CD4-positive, alpha-beta T cell (primary cell): ENCODE measurements at places on chromosomes 16 and 17.

- no peak for DNase-seq
Observed at GRCh38 chr16:69566981-69567680, 1.4 kb downstream of the NFAT5 start.

GRCh38 chr16:8788578-8789172, 8.8 kb downstream of the TMEM186 start:
- no peak for DNase-seq

DNA sequence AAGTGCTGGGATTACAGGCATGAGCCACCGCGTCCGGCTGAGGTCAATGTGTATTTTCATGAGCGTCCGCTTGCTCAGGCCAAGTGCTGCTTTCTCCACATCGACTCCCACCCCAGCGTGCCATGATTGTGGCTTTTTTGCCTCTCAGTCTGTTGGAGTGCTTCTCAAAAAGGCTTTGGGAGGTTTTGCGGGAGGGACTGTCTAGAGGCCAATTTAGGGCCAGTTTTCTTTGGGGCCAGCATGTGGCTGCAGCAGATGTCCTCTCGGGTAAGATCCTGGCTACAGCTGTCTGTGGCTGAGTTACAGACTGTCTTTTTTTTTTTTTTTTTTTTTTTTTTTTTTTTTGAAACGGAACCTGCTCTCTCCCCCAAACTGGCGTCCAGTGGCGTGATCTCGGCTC, 6.5 kb downstream of the C16orf90 start:
- DNase-seq, result no peak

- no peak for DNase-seq
Observed at GRCh38 chr16:7086822-7087616, 245.6 kb upstream of the RBFOX1 start.

- no peak for DNase-seq
Observed at GRCh38 chr16:50580180-50580798, 32.1 kb downstream of the NKD1 start.

GRCh38 chr17:79738643-79739042, 7.9 kb downstream of the ENPP7 start:
- DNase-seq, result no peak

DNA sequence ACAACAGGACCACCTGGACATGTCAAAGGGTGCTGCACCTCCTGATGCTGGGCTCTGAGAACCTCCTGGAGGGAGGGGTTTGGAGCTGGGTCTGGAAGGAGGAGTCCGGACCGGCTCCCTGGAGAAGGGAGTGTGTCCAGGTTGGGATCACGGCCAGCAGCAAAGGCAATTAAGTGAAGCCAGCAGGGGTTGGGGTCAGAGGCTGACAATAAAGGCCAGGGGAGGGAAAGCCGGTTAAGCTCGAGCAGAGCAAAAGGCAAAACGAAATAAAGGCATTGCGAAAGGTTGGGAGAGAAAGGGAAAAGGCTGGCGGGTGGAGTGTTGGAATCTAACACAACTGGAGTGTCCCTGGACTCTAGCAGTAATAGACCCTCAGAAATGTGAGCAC, 992 bp upstream of the CACNG4 start:
- DNase-seq, result no peak

- no peak for DNase-seq
Observed at GRCh38 chr17:72467841-72468653, 347.2 kb downstream of the SOX9 start.

DNA sequence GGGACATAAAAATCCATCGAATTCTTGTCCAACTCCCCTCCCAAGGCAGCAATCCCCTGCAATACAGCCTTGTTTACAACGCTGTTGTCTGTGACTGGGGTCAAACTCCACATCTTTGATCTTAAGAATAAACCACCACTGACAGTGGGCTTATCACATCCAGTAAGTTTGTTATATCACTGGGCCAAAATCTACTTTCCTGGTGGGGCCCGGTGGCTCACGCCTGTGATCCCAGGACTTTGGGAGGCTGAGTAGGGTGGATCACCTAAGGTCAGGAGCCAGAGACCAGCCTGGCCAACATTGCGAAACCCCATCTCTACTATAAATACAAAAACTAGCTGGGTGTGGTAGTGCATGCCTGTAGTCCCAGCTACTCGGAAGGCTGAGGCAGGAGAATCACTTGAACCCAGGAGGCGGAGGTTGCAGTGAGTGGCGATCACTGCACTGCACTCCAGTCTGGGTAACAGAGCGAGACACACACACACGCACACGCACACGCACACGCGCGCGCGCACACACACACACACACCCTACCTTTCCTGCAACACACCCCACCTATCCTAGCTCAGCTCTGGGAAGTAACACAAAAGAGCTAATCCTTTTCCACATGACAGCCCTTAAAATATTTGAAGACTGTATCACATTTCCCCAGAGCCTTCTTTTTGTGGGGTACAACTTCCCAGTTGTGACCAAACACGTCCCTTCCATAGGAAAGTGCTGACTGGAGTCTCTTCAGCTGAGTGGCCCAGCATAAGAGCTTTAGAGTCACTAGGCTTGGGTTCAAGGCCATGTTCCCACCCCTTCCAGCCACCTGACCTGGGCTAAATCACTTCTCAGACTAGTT, 20.9 kb upstream of the ABCC1 start:
- DNase-seq, result no peak

DNA sequence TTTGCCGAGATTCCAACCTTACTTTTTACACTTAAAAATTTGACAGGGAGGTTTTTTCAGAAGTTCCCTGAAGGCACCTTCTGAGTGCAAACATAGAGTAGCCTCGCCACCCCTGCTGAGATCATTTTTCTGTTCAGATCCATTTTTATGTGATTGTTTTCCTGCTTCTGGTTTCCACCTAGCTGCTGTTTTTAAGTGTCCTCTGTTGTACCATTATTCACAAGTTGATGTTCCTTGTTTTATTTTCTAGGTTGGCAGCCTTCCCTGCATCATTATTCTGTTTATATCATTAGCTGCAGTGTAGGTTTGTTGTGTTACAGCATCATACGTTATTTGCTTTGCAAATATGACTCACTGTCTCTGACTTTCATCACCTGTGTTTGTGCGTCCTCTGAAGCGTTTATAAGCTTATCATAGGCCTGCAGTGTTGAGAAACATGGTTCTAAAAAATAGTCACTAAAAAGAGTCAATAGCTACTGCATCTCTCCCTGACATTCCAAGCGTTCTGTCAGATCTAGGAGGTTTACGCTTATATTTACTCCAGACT, 116.9 kb upstream of the CLEC3A start:
- no peak for DNase-seq

DNA sequence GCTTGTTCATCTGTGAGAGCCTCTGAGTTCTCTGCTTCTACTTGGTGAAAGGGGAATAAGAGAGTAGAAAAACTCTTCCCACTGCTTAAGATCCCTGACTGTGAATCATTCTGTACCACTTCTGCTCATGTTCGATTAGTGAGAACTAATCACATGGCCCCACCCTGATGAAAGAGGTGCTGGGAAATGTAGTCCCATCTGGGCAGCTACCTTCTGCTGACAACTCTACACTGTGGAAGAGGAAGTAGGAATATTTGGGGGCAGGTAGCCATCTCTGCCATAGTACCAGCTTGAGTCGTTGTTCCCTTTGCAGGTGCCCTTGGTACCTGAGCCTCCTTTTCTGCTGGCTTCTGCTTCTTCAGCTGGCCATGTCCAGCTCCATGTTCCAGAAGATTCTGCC, 29.9 kb downstream of the NKD1 start:
- no peak for DNase-seq

GRCh38 chr16:21056396-21056795, 94.2 kb downstream of the DNAH3 start:
- DNase-seq, result no peak

DNA sequence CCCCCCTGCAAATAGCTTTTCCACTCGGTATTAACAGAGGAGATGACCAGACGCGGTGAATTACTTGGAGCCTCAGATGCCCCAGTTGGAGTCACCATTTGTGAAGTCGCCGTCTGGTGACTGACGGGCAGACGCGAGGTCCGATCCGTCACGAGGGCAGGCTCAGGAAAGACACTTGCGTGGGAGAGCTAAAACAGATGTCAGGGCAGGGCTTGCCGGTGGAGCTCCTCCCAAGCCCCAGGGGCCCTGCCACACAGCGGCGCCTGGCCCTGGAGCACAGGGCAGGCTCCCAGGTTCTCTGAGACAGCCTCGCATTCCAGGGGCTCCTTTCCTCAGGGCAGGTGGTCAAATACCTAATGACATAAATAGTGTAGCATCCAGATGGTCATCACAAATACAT, 348.3 kb downstream of the C16orf95 start:
- DNase-seq, result no peak

GRCh38 chr16:19502395-19503131, 19.3 kb downstream of the GDE1 start:
- DNase-seq, result peak; percentile 50

DNA sequence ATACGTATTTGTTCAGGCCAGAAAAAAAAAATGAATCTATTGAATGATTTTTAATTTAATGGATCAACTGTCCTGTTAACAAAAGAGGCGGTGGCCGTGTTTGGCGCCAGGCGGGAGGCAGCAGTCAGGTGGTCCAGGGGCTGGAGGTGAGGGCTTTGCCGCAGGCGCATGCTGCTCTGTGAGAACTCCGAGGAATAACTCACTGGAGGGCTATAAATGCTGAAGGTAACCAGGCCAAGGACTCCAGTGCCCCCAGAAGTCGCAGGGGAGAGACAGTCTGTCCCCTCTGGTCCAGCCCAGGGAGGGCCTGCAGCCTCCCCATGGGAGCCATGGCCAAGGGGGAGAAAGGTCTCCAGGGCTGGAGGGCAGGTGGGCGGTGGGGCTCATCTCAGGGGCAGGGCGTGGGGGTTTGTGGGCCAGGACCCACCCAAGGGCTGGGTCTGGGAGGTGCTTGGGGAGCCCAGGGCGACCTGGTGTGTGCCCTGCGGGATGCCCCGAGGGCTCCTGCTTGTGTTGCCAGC, 7.1 kb upstream of the BAHCC1 start:
- no peak for DNase-seq

DNA sequence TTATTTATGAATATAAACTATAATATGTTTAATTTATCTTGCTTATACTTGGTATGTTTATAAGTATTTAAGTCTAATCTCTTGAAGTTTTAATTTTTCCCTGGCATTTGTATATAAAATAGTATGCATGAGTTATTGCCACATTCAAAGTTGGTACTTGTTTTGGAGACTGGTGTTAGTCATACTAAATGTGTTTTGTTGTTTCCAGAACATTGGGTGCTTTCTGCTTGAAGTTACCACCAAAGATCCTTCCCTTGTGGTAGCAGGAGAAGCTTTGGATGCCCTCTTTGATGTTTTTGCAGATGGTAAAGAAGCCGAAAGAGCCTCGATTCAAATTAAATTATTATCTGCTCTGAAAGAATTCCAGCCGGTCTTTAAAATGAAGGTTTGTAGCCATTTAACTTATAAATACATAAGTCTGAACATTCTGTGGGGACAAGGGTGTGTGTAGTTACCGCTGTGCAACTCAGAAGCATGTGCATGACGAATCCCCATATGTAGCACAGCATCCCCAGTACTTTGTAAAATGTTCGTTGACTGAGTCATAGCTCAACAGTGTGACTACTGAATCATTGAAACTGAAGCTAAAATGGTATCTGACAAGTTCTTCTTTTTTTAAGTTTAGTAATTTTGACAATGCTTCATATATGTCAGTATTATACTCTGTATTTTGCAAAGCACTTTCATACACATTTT, 36.4 kb downstream of the HEATR3 start:
- DNase-seq, result no peak

- DNase-seq, result no peak
Observed at GRCh38 chr16:7624871-7625766, 292.5 kb downstream of the RBFOX1 start.

- DNase-seq, result no peak
Observed at GRCh38 chr17:45747911-45748310, 36.2 kb upstream of the CRHR1 start.

GRCh38 chr16:5333991-5334390, 236.4 kb upstream of the EEF2KMT start:
- no peak for DNase-seq

- DNase-seq, result no peak
Observed at GRCh38 chr17:81727324-81728031, 15.4 kb downstream of the SLC25A10 start.

DNA sequence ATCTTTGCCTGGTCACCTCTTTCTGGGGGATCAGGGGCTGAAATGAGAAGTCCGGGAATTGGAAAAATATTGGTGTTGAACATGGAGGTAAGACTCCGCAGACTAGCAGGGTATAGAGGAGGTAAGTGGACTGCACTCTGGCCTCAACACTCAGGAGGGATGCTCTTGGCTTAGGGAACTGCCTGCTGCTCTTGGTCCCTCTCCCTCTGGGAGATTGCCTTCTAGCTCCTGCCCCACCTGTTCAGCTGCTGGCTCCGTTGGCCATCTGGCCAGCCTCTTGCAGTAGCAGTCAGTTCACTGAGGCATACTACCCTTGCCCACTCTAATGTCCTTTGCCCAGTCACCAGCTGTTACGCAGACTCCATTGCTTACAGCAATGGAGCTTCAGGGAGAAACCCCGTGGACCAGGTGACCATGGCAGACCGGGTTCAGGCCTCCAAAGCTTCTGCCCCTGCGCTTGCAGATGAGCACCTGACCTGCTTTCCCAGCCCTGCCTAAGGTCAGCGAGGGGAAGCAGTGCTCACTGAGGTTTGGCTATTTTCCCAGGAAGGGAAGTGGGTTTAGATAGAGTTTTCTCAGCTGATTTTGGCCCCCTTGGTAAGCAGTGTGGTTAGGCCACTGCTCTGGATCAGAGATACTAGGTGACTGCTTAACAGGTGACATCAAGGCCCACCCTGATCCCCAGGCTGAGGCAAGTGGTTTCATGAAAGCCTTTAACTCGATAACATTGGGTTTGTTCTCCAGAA, 11.9 kb downstream of the CDK5RAP3 start:
- no peak for DNase-seq

GRCh38 chr16:6232056-6232455, 1100.6 kb upstream of the RBFOX1 start:
- no peak for DNase-seq

GRCh38 chr16:87957296-87958094, 6.3 kb downstream of the BANP start:
- DNase-seq, result no peak
